Thymus (tissue), 14 donors: ENCODE measurements at places on chromosomes 16 and 17. TPM values are rescaled to one million over a fixed set of nuclear protein-coding genes. Genes with fewer than 3 reads are reported as not detected.

GRCh38 chr16:75908331-75909117, 182.2 kb upstream of the CPHXL start:
- H3K36me3 ChIP-seq: no peaks in the 10 kb centered on the region
- no peak overlapping the region for H3K4me3 ChIP-seq
- H3K4me1 ChIP-seq: no peaks in the 10 kb centered on the region
- no peak for DNase-seq
- no peak overlapping the region for H3K27ac ChIP-seq

GRCh38 chr16:90081606-90081970, 4.5 kb upstream of the PRDM7 start:
- H3K4me1 ChIP-seq: peaks cover 12% of the 10 kb centered on the region
- H3K27ac ChIP-seq: no peak overlapping the region
- H3K27me3 ChIP-seq: no peaks in the 10 kb centered on the region
- DNase-seq: no peak
- no peaks in the 10 kb centered on the region for H3K36me3 ChIP-seq
- no peak overlapping the region for H3K4me3 ChIP-seq

GRCh38 chr17:19345067-19345460, 17.5 kb downstream of the B9D1 start:
- H3K4me3 ChIP-seq: no peak overlapping the region
- H3K4me1 ChIP-seq: no peaks in the 10 kb centered on the region
- peaks cover 32% of the 10 kb centered on the region for H3K27me3 ChIP-seq
- no peaks in the 10 kb centered on the region for H3K36me3 ChIP-seq

- no peaks in the 10 kb centered on the region for H3K4me1 ChIP-seq
- H3K4me3 ChIP-seq: no peak overlapping the region
- no peaks in the 10 kb centered on the region for H3K27me3 ChIP-seq
Observed at GRCh38 chr17:69729944-69730343, 315.4 kb downstream of the MAP2K6 start.

DNA sequence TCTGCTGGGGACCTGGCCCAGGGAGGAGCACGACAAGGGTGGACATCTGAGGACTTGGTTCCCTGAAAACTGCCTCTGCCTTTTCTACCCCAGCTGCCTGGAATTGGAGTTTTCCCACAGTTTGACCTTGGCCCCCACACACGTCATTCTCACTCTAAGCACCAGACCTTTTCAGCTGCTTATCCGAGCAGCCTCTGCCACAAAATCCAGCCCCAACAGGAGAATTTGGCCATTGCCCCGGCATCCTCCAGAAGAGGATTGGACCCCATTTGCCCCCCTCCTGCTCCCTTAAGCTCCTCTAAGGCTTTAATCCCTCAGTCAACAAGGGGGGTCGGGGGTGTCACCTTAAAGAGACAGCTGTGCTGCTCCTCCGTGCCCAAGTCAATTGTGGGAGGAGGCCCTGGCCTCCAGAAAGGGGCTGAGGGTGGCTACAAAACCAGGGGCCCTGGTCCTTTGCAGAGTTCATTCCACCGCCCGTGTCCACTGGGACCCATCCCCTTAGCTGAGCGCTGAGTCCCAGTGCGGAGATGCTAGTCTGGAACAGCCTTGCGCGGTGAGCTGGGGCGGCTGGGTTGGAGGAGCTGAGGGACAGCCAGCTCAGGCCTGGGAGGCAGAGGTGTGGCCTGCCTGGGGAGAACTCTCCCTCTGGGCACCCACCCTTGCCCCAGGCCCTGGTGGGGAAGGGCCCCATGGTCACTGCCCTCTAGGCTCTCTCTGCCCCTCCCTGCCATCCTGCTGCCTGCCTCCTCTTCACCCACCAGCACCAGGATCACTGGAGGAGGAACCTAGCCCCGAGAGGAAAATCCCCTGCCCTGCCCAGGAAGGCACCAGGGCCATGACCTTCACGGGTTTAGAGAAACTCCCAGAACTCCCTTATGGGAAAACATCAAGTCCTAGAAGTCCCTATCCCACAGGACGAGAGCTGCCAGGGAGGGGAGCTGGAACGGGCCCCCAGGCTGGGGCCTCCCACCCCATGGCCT, 18.8 kb downstream of the TTYH2 start:
- no peak overlapping the region for H3K27ac ChIP-seq
- no peak overlapping the region for H3K4me3 ChIP-seq
- no peak for DNase-seq
- H3K27me3 ChIP-seq: no peaks in the 10 kb centered on the region
- no peaks in the 10 kb centered on the region for H3K36me3 ChIP-seq
- H3K4me1 ChIP-seq: peaks cover 16% of the 10 kb centered on the region

DNA sequence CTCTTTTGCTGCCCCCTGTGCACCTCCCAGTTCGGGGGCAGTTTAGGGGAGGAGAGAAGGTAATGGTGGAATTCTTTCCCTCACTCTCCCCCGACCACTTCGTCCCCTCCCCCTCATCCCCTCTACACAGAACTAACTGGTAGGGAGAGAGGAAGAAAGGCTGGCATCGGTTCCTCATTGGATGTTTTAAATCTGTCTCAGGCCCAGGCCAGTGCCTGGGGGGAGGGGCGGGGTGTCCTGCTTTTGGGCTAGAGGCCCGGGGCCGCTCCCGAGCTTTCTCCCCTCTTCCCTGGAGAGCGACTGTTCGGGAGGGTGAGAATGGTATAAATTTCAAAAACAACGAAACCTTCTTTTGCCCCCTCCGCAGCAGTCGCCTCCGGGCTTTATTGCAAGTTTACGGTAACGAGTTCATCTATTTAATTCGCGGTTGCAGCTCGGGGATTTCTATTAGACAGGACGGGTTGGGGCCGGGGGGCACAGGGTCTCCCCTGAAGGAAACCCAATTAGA, at the start of gene PRAC2:
TSS of gene PRAC2 (plus strand) at position 271 of the 508 bp plus-strand sequence. CDS start 1,226 bp downstream, outside the sequence.
- H3K36me3 ChIP-seq: no peaks in the 10 kb centered on the region
- peaks cover 92% of the 10 kb centered on the region for H3K27me3 ChIP-seq
- no peak within 1 kb of the TSS for H3K4me3 ChIP-seq
- no peak for DNase-seq

- H3K4me1 ChIP-seq: no peaks in the 10 kb centered on the region
- H3K27me3 ChIP-seq: peaks cover 73% of the 10 kb centered on the region
- no peak overlapping the region for H3K4me3 ChIP-seq
- no peak for DNase-seq
- H3K36me3 ChIP-seq: no peaks in the 10 kb centered on the region
Observed at GRCh38 chr17:48679385-48680096, 42.8 kb downstream of the PRAC1 start.

DNA sequence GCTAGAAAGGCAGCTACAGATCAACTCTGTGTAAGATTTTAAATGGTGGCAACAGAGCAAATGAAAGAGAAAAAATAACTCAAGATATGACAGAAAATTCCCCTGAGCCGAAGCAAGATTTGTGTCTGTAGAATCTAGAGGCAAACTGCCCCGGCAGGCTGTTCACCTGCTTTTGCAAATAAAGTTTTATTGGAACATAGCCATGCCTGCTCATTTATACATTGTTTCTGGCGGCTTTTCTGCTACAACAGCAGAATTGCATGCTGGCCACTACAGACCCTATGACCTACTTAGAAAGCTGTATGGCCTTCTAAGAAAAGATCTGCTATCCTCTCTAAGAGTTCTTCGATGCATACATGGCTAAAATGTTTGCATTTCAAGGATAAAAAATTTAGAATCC, 119.5 kb downstream of the SALL1 start:
- H3K36me3 ChIP-seq: no peaks in the 10 kb centered on the region
- no peak overlapping the region for H3K27ac ChIP-seq
- no peak overlapping the region for H3K4me3 ChIP-seq
- no peaks in the 10 kb centered on the region for H3K4me1 ChIP-seq

Gene UTS2R
- 0.33 TPM for total RNA-seq

Gene TBC1D3H
- 0.05 TPM for total RNA-seq

Gene SRP68
- 19.9 TPM for total RNA-seq

Gene AIPL1
- 0.05 TPM for total RNA-seq

Gene CLEC3A
- 0.14 TPM for total RNA-seq

Gene MYH3
- total RNA-seq: 13.5 TPM
